ENCODE measurements at places on chromosomes 13 and 19. TPM values are rescaled to one million over a fixed set of nuclear protein-coding genes. Genes with fewer than 3 reads are reported as not detected.

PTBP1 gene
- total RNA-seq: 139 TPM

CRTC1 gene
- 4.0 TPM for total RNA-seq

SHISA7 gene
- total RNA-seq: not detected

SERP2 gene
- 3.4 TPM for total RNA-seq

DHDH gene
- total RNA-seq: not detected

CEACAM20 gene
- total RNA-seq: not detected

KISS1R gene
- total RNA-seq: not detected

ADPRHL1 gene
- total RNA-seq: 2.7 TPM

SOX21 gene
- total RNA-seq: not detected

PSG3 gene
- total RNA-seq: not detected

MYH14 gene
- total RNA-seq: 0.19 TPM

TSKS gene
- total RNA-seq: 1.1 TPM

LYL1 gene
- total RNA-seq: 0.44 TPM

XAB2 gene
- 42.1 TPM for total RNA-seq

PEX11G gene
- total RNA-seq: 2.4 TPM

ZIK1 gene
- total RNA-seq: 9.7 TPM

AKAP8L gene
- 45.7 TPM for total RNA-seq

RNF225 gene
- total RNA-seq: not detected

FUT2 gene
- total RNA-seq: not detected

Data from cardiac ventricle fibroblast (primary cell).